ENCODE measurements at places on chromosomes 11 and 22.

DNA sequence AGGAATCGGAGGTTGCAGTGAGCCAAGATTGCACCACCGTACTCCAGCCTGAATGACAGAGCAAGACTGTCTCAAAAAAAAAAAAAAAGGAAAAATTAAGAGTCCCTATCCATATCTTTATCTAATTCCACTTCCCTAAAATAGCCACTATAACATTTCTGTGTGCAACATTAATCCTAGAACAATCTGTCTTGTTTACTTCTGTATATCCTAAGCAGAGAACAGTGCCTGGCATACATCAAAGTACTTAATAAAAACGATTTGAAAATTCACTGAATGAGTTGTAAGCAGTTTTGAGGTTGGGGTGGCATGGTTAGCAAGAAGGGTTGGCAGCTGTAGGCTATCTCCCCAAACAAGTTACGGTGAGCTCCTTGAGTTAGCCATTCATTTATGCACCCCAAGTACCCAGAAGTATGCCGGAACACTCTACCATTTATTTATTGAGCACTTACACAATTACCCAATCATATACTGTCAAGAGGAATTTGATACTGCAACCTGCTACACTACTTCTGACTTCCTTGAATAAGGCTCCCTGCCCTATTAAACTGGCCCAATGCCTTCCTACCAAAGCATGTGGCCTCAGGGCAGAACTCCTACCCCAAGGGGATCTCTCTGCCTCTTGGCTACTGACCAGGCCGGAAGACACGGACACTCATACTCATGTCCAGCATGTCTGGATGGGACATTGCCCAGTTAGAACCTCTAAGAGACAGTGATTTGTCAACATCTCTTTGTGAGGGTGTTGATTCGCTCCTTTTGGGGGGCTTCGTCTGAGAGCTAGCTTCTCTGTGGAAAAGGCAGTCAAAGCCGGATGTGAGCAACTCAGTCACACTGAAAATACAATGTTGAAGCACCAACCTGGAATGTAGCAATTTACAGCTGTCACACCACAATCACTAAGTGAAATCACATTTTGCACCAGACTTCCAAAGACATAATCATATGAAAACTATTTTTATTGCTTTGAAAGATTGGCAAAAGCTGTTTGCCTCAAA is 16.3 kb upstream of the TMEM41B start:
- DNase-seq = no peak

- DNase-seq = no peak
These were observed 455.3 kb downstream of the SOX6 start for GRCh38 chr11:15901054-15901453.

- no peak for DNase-seq
These were observed 976.2 kb downstream of the NTM start for GRCh38 chr11:132346558-132347148.

GRCh38 chr22:39731881-39732555 is 161.5 kb downstream of the CACNA1I start:
- DNase-seq = no peak

- no peak for DNase-seq
These were observed 88.6 kb downstream of the ETS1 start for GRCh38 chr11:128498721-128499245.

DNA sequence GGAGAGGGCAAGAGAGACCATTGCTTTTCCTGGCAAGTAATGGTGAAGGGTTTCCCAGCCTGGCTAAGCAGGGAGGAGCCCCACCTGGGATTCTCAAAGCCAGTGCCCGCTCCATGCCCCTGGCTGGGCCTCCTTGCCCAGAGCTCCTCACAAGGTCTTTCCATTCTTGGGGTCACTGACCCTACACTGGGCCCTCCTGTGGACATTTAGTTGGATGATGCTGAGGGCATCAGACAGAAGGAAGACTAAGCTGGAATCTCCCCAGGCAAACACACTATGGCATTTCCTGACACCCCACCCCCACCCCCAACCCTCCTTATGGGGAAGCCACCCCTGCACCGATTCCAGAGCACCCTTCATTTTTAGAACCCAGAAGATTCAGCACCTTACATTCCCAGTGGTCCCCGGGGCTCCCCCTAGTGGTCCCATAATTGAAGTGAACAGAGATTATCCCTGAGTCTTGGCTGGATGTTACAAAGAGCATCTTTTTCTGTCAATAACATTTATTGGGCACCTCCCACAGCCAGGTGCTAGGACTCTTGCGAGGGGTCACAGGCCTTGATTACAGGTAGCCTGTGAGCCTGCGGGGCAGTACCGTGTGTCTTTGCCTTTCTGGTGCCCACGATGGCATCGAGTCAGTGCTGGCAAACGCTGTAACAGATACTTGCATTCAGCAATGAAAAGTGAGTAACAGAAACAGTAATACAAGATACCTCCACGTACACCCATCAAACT is 548.5 kb downstream of the BUD13 start:
- DNase-seq = no peak

DNA sequence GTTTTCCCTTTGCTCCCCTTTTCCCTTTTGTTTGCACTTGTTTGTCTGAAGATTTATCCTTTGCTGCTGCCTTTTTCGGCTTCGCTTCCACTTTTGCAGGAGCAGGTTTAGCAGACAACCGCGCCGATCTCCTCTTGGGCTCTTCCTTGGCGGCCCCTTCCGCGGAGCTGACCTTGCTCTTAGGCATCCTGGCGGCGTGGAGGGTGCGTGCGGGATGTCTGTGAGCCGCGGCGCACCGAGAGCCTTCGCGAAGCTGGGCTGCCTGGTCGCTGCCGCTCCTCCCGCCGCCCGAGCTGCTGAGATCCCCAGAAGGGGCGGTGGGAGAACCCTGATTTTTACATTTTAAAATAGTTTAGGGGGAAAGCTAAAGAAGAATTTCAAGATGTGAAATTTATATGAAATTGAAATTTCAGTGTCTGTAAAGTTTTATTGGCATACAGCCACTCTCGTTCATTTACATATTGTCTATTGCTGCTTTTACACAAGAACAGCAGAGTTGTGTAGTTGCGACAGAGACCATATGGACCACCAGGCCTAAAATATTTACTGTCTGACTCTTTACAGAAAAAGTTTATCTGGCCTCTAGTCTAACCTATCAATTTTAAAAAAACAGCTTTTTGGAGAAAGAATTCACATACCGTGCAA is 105.2 kb upstream of the RRM1 start:
- DNase-seq = no peak

DNA sequence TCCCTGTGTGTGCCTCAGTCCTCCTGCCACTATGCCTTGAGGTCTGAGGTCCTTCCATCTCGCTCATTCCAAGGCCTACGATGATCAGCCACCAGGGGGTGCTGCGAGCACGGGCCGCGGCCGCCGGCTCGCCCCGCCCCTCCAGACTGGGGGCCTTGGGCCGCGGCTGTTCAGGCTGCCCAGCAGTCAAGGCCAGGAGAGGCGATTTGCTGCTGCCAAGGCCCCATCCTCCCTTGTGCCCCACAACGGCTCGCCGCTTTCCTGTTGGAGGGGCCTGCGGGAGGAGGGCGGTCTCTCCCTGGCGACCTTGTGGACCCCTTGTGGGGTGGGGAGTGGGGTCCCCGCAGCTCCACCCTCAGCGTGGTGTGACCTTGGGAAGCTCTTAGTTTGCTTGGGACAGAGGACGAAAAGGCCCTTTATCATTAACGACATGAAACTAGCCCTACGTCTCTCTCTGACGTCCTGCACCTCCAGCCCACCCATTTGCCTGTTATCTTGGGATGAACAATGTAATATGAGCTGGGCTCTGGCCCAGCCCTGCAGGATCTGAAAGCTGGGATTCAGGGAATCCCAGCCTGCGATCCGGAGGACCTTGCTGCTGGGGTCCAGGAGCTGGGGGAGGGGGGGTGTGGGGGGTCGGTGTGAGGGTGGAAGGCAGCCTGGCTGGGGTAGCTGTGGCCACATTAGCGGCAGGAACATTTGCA is 5.3 kb upstream of the GALR3 start:
- no peak for DNase-seq

DNA sequence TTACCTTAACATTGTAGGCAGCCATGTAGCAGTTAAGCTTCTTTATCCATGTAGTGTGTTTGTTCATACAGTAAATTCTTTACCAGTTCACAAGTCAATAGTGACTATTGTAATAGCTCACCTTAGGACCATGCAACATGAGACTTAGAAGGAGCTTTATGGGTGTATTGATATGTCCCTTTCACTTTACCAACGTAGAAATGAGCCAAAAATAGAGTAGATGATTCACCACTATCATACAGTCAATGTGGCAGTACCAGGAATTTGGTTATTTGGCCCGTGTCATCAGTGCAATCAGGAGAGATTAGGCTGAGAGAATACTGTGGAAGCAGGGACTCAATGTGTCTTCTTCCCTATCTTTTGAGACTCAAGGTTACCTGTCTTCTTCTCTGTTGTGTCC is 4.7 kb downstream of the ZDHHC13 start:
- DNase-seq = no peak

DNA sequence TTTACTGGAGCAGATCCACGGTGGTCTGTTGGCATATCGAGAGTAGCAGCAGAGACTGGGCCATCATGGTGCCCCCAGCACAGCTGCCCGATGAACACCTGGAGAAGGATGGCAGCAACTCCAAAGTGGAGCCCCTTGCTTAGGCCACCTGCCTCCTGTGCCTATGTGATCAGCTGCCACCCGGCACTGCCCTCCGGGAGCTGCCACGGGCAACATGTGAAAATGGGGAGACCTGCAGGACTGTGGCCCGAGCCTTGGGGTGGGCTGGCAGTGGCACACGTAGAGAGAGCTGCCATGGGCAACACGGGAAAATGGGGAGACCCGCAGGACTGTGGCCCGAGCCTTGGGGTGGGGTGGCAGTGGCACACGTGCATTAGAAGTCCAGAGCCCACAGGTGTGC is 3.1 kb downstream of the FXYD2 start:
- no peak for DNase-seq

- no peak for DNase-seq
These were observed 511.1 kb downstream of the SOX6 start for GRCh38 chr11:15845261-15845660.

- no peak for DNase-seq
These were observed at the start of gene WNT11 for GRCh38 chr11:76206327-76207081. WNT11 (minus strand) TSS chr11:76206502; CDS start chr11:76206407, 95 bp downstream.

GRCh38 chr11:59783632-59784090 is 26.9 kb downstream of the MRPL16 start:
- DNase-seq = no peak

GRCh38 chr11:706439-706956 is 467 bp downstream of the EPS8L2 start:
- no peak for DNase-seq

- no peak for DNase-seq
These were observed 172.6 kb downstream of the WNT11 start for GRCh38 chr11:76033699-76034098.

DNA sequence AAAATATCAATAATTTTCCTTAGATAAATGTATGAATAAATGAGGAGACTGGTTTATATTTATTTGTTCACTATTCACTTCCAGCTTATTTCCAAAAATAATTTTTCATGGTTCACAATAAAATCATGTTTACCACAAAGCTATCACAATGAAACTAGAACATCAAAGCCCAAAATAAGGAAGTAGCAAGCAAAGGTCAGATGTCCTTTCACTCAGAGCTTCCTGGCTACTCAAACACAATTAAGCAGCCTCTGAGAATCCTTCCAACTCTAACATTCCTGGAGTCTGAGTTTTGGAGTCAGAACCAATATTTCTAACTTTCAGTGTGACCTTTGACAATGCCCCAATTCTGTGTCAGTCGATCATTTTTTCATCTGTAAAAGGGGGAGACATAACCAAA is 527.0 kb downstream of the SOX6 start:
- no peak for DNase-seq

- DNase-seq = no peak
These were observed 2.0 kb downstream of the MAP3K11 start for GRCh38 chr11:65611758-65612603.

DNA sequence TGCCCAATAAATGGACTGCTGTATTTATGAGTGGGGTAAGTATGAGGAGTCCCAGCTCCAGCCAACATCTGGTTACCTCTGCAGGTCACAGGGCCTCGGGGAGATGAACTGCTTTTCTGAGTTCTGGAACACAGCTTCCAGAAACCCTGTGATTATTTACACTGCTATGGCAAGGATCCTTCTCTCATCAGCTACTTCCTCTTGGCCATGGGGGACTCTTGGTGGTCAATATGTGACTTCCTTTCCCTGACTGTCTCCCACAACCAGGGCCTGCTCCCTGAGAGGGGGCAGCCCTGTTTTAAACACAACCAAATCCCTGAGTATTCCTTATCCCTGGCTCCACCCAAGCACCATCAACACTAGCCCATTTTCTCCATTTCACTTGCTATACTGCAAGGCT is 10.0 kb downstream of the RHOG start:
- no peak for DNase-seq

DNA sequence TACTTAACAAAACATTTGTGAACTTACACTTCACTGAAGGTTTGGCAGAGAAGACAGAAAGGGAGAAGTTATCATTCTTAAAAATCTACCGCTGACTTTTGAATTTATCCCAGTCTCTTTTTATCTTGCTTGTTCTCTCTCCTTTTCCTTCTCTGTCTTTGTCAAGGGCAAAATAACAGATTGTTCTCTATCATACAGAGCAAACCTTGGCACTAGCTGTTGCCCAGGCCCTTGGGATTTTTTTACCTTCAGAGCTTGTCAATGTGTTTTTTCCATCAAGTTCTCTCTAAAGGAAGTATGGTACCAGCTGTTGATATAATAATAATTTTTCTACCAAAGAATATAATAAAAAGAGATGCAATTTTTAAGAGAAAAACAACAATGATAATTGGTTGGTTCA is 67.2 kb downstream of the PPME1 start:
- DNase-seq = no peak

GRCh38 chr22:49667236-49667635 is 160.4 kb downstream of the BRD1 start:
- DNase-seq = peak; percentile 4

DNA sequence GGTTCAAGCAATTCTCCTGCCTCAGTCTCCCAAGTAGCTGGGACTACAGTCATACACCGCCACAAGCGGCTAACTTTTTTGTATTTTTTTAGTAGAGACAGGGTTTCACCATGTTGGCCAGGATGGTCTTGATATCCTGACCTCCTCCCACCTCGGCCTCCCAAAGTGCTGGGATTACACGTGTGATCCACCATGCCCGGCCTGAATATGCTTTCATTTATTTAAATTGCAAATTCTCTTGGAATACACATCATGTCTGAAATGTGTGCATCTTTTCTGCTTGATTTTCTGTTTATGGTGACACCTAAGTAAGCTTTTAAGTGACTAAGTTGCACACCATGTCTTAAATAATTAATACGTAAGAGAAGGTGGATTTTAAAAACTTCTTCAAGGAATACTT is 31.7 kb downstream of the IZUMO1R start:
- no peak for DNase-seq

- DNase-seq = no peak
These were observed 429.0 kb downstream of the BRD1 start for GRCh38 chr22:49398646-49399045.

Measured in bone marrow (tissue), 2 donors.